Activated CD4-positive, alpha-beta T cell treated with anti-CD3 and anti-CD28 coated beads, Interleukin-2, amount 50 U/mL, for 4 hours (primary cell): ENCODE measurements at places on chromosomes 6 and 20.

GRCh38 chr6:12245360-12245759 lies 44.8 kb upstream of the EDN1 start:
- DNase-seq, result no peak

DNA sequence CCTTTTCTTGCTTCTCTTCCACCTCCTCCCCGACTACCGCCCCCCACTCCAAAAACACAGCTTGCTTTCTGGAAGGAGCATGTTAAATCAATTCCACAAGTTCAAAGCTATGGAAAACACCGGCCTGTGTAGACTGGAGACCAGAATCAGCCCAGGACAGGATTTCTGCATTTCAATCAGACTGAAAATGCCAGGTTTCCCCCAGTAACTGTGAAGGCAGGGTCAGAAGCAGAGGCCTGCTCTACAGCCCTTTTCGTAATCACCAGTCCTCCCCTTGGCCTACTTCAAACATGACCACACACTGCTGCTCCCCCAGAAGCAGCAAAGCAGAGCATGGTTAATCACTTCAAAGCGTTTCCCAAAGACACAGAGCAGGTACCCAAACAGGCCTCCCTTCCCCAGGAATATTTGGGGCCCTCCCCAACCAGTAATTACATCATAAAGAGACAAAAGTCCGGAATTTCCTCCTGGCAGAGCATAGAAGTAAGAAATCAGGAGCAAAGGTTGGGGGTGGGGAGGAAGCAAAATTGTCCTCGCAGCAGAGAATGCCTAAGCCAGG lies 38.4 kb downstream of the ZMYND8 start:
- no peak for DNase-seq

DNA sequence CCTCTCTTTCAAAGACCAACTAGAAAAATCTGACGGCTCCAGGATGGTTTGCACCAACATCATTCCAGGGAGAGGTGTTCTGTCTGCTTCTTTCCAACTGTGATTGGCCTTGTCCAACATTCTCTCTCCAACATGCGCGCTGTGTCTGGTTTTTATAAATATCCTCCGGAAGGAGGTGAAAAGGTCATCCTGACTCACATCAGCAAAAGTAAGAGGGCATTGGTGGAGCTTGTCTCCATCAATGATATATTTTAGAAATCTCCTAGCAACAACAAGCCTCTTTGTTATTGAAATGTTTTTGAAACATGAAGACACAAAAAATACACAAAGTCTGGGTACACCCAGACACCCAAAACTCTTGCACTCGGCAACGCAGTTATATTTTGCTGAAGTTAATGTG lies 475.3 kb upstream of the JARID2 start:
- DNase-seq, result no peak

GRCh38 chr20:8073024-8073832 lies 53.7 kb upstream of the TMX4 start:
- no peak for DNase-seq

- DNase-seq, result no peak
Measured at GRCh38 chr6:91317247-91317835, 730.5 kb upstream of the MAP3K7 start.
